Fibroblast of skin of back (primary cell): ENCODE measurements at places on chromosomes 11 and 22.

- peak; percentile 33 for DNase-seq
Observed at GRCh38 chr22:38570779-38571364, 889 bp upstream of the DMC1 start.

DNA sequence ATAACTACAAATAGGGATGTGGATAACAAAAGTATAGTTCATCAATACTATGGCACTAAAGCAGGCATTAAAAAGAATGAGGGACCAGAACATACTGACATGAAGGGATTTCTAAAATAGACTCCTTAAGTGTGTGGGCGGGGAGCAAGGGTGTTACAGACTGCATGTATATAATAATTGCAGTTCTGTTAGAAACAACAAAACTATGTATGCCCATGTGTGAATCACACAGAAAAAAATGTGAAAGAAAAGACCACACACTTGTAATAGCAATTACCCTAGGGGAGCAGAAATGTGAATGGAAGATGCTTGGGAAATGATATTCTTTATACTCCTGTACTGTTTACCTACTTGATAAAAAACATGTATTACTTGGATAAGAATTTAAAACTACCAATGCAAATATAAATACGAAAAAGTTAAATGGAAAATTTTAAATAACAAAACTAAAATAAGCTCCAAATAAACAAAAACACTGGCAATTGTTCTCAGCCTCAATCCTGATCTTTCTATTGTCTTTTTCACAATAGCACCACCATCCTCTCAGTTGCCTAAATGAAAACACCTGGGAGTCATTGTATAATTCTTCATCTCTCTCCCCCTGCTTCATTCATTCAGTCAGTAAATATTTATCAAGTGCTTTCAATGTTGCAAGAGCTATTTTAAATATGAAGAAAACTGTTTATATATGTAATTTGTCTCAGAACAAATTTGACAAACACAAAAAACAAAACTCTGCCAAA is 129.8 kb downstream of the FCHSD2 start:
- DNase-seq, result peak; percentile 77

GRCh38 chr22:36015811-36016529 is 12.7 kb downstream of the RBFOX2 start:
- DNase-seq, result no peak

GRCh38 chr22:39610246-39610645 is 39.7 kb downstream of the CACNA1I start:
- DNase-seq, result no peak

DNA sequence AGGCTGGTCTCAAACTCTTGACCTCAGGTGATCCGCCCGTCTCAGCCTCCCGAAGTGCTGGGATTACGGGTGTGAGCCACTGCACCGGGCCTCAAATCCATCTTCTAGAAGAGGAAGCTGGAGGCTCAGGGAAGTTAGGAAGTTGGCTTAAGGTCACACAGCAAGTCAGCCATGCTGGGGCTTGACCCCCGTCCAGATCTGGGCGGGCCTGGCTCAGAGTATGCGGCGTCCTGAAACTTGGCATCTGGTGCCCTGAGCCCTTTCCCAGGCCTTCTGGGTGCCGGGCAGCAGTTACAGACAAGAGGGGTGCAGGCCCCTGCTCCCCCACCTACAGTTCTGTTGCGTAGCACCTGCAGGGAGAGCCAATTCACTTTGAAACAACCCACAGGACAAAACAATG is 11.2 kb downstream of the MPPED1 start:
- DNase-seq, result no peak

DNA sequence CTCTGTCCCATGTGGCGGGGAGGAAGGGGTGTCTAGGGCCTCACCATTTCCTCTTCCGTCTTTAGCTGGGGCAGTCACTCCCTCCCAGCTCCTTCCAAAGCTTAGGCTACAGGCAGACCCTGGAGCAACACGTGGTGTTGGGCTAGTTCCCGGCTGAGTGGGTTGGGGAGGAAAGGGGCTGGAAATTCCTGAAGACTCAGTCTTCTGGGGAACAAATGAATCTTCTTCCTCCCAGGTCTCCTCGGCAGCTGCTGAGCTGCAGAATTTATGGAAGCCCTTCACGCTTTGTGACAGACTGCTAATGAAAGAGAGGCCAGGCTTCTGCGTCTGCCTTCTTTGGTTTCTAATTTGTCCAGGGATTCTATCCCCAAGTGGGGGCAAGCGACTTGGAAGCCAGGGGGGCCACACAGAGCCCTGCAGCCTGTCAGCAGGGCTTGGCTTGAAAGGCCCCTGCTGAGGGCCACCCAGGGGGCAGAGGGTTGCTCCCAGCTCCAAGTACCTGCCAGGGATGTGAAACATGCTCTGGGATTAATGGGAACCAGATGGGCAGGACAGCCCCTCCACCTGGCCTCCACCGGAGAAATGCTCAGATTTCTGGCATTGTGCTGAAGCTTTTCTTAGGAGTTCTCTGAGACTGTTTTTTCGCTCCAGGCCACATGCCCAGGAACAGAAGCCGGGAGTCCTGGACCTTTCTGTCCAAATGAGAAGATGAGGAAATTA is 123.1 kb downstream of the PKNOX2 start:
- DNase-seq, result peak; percentile 35

GRCh38 chr11:8814923-8815240 is 96.1 kb upstream of the AKIP1 start:
- peak; percentile 12 for DNase-seq

- no peak for DNase-seq
Observed at GRCh38 chr22:17787716-17788330, 13.6 kb upstream of the BID start.

- no peak for DNase-seq
Observed at GRCh38 chr22:18148293-18148965, 1.5 kb upstream of the USP18 start.

DNA sequence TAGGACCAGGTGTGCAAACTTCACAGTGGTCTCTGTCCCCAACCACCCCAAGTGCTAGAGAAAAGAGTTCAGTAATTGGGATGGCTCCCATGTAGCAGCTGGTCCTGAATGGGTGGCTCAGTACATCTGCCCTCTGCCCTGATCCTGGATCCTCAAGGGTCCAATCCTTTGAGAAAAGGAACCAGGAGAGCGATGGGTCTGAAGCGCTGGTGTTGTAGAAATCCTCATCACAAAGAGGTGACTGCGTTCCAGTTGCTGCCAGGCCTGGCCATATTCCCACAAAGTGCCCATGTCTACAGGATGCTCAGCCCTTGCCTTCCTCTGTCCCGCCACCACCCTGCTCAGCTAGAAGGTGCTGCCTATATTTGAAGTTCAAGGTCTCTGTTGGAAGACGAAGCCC is 6.2 kb upstream of the C22orf39 start:
- no peak for DNase-seq

GRCh38 chr11:86978756-86979608 is 23.8 kb upstream of the FZD4 start:
- DNase-seq, result peak; percentile 53

DNA sequence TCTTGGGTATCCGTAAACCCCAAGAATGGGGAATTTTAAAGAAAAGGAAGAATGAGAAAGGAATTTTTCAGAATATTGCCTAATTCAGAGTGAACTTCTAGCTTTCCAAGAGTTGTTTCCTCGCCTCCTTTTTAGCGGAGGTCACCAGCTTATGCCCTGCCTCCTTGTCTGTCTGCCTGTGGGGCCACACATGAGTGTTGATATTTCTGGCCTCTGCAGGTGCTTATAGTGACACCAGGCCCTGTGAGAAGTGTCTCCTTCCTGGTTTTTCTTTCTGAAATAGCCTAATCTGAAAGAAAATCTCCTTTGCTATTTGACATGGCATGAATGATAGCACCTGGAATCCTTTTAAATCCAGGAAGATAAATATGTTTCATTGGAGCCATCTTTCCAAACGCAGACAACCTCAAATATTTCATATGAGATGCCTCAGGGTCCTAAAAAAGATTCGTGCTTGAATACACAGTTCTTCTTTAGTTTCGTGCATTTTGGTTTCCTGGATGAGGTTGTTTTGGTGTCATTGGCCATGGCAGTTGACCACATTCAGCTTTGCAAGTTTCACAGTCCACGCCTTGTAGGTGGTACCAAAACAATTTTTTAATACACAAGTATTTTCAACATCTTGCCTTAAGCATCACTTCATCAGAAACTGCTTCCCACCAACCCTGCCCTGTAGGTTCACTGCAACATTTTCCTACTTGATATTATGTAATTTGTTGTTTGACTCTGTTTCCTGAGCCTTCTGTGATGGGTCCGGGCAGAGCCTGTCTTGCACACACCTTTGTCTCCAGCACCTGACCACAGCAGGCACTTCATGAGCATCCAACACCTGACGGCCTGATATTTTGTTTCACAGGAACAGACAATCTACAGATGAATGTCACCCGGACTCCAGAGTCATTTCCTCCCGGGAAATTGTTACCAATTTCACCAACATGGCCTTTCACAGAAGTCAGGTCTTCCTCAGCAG is 159.4 kb downstream of the C11orf91 start:
- no peak for DNase-seq

GRCh38 chr11:32706985-32707741 is 87.3 kb downstream of the CCDC73 start:
- peak; percentile 90 for DNase-seq

GRCh38 chr11:33545931-33546330 is 154.7 kb downstream of the C11orf91 start:
- peak; percentile 85 for DNase-seq

- DNase-seq, result no peak
Observed at GRCh38 chr11:36508743-36509142, 1.3 kb downstream of the TRAF6 start.

- peak; percentile 86 for DNase-seq
Observed at GRCh38 chr22:45435544-45436139, 22.1 kb downstream of the RIBC2 start.

DNA sequence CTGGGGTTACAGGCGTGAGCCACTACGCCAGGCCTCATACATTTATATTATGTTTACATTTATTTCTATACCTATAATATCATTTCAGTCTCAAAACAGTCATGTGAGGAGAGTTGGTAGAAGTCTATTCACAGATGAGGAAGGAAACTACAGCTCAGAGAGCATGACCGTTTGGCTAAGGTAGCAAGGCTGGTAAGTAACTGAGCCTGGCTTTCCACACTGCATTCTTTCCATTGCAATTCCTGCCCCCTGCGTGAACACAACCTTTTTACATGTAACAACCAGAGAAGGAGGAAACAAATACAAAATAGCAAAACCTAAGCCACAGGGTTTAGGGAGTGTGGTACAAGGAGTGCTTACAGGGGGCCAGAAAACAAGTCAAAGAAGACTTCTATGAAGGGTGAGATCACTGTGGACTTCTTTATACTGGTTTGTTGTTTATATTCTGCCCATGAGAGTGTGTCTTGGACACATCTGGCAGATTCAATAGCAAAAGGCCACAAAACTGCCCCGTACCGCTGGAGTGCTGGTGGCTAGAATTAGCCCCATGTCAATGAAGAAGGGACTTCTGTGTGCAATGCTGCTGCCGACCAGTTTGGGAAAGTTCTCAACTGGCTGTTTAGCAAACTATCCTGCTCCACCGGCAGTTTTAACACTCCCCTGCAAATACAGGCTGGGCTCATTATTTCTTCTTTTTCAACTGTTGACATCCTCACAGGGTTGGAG is 19.0 kb downstream of the MICAL3 start:
- DNase-seq, result no peak

DNA sequence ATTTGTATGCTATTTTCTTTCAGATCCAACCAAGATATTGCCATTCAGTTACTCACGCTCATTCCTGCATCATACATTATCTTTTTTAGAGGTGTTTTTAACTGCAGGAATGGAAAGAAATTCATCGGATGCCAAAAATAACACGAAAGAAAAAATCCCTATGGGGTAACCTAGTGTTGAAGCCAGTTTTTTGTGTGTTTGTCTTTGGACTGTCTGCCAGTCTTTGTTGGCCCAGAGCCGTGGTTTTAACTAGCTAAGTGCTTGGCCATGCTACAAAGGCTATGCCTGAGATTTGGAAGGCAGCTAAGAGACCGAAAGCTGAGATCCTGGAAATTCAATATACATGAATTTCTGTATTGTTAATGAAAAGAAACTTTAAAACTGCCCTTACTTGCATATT is 309.8 kb upstream of the CNTN5 start:
- no peak for DNase-seq

DNA sequence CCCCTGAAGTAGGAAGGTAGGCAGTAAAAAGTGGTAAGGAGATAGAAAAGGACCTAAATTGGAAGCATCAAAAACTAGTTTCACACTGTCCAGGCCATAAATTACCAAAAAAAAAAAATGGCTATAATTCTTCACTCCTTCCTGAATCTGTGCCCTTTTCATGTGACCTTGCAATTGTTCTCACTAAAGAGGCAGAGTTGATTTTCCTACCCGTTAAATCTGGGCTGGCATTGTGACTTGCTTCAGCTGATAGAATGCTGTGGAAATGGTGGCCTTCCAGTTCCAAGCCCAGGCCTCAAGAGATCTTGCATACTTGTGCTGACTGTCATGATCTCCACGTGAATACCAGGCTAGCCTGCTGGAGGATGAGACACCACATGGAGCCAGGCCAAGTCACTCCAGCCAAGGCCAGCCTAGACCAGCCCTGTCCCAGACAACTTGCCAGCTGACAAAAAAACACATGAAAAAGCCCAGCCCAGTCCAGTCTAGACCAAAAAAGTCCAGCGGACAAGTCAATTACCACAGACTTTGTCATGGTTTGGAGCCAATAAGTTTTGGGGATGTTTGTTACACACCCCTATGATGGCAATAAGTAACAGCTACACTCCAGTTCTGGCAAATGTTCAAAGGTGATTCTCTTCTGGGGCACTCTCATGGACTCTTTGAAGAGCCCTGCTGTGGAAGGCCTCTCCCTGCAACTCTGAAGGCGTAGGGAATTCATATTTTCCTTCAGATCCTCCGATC is 51.4 kb upstream of the NUP50 start:
- DNase-seq, result peak; percentile 75

GRCh38 chr11:3030289-3031070 is 26.7 kb downstream of the CARS1 start:
- no peak for DNase-seq

DNA sequence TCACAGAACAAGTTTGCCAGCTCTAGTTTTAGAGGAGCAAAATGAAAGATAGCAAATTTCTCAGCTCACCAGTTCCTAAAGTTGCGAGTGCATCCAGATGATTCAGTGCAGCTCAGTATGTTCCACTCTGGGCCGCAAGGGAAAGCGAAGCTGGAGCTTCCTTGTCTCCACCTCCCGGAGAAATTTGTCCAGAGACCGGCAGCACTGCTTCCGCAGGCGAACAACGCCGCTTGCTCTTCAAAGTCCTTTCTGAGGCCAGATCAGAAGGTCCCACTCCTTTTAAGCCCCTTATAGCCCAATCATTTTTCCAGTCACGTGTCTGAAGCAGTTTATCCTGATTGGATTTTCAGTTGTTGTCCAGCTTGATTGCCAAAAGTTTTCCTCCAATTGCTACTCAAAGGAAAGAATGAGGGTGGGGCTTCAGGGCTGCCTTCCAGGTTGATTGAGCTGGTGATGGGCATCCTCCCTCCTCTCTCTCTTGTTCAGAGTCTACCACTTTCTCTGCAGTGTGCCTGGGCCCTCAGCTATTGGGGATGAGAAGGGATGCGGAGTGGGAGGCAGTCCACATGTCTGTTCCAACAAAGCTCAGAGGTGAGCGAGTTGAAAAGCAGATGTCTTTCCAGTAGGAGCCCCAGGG is at the start of gene ZNF280A:
TSS of gene ZNF280A (minus strand) at position 251 of the 637 bp plus-strand sequence. CDS start 4,640 bp downstream, outside the sequence.
- peak; percentile 3 for DNase-seq
